ENCODE measurements at places on chromosomes 7 and 10. TPM values are rescaled to one million over a fixed set of nuclear protein-coding genes. Genes with fewer than 3 reads are reported as not detected.

GRCh38 chr10:73786512-73786885 lies 1.1 kb downstream of the ZSWIM8 start:
- H3K27me3 ChIP-seq = no peaks in the 10 kb centered on the region
- no peak overlapping the region for H3K27ac ChIP-seq
- peaks cover 26% of the 10 kb centered on the region for H3K4me1 ChIP-seq
- peaks cover 45% of the 10 kb centered on the region for H3K36me3 ChIP-seq

DNA sequence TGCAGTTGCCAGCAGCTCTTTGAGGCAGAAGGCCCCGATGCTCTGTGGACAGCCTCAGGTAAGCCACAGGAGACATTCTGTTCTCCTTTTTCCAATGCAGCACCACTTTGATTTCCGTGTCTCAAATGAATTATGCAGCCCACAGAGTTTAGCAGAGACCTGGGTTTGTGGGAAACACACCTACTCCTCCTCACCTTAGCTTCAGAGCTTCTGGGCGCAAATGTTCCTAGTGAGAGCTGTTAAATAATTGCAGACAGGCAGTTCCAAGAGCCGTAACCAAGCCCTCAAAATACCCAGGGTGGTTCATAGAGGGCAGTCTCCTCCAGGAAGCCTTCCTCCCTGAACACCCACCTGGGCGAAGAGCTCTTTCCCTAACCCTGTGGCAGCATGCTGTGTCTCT lies 69.2 kb upstream of the AGK start:
- no peaks in the 10 kb centered on the region for H3K27me3 ChIP-seq
- no peak for DNase-seq
- H3K4me3 ChIP-seq = no peak overlapping the region

GRCh38 chr7:75690121-75690523 lies 48.6 kb downstream of the HIP1 start:
- no peaks in the 10 kb centered on the region for H3K36me3 ChIP-seq
- no peak overlapping the region for H3K4me3 ChIP-seq
- peaks cover 6% of the 10 kb centered on the region for H3K4me1 ChIP-seq

- no peak for DNase-seq
- no peak overlapping the region for H3K27ac ChIP-seq
- H3K27me3 ChIP-seq = no peaks in the 10 kb centered on the region
- H3K4me3 ChIP-seq = no peak overlapping the region
- no peaks in the 10 kb centered on the region for H3K36me3 ChIP-seq
These were observed 872.9 kb downstream of the GRID1 start for GRCh38 chr10:85493703-85494102.

GRCh38 chr10:86103391-86104101 lies 263.0 kb downstream of the GRID1 start:
- no peaks in the 10 kb centered on the region for H3K27me3 ChIP-seq
- peak; percentile 35 for DNase-seq
- H3K36me3 ChIP-seq = no peaks in the 10 kb centered on the region
- H3K4me3 ChIP-seq = no peak overlapping the region
- no peaks in the 10 kb centered on the region for H3K4me1 ChIP-seq

- no peak for DNase-seq
- H3K27me3 ChIP-seq = no peaks in the 10 kb centered on the region
- no peak overlapping the region for H3K27ac ChIP-seq
- no peaks in the 10 kb centered on the region for H3K36me3 ChIP-seq
- no peak overlapping the region for H3K4me3 ChIP-seq
- no peaks in the 10 kb centered on the region for H3K4me1 ChIP-seq
These were observed 31.3 kb downstream of the RAPGEF5 start for GRCh38 chr7:22325671-22326070.

DNA sequence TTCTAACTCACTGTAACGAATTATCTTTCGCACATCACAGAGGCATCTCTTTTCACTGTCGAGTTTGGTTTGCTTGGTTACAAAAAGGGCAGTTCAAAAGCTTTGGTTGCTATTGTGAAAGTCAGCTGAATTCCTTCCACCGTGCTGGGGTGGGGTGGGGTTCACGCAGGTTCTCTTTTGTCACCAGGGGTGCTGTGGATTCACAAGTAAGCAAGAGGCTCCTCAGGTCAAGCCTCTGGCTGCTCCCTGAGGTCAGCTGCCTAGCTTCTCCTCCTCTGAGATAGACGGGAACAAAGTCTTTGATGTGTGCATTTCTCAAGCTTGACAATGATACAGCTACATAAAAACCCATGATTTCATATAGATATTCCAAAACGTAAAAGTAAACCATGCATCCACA lies 47.7 kb downstream of the EGFR start:
- peaks cover 71% of the 10 kb centered on the region for H3K4me1 ChIP-seq
- H3K27me3 ChIP-seq = no peaks in the 10 kb centered on the region
- H3K36me3 ChIP-seq = 0 out of 2 replicates have a peak, but pooled peaks cover 5% of the 10 kb centered on the region
- DNase-seq = peak; percentile 56

DNA sequence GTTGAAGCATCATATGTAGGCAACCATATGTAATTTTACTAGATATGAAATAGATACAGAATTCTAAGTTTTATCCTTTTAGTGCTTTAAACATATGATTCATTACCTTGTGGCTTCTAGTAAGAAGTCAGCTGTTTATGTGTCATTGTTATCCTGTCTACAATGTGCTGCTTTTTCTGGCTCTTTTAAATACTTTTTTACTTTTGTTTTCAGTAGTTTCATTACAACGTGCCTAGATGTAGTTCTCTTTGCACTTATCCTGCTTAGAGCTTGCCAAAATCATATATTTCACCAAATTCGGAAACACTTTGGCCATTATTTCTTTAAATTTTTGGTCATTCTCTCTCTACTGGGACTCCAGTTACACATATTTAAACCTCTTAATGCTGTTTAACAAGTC lies 26.4 kb downstream of the YAE1 start:
- no peaks in the 10 kb centered on the region for H3K36me3 ChIP-seq
- DNase-seq = no peak
- H3K27ac ChIP-seq = peak overlapping the region; percentile 30
- H3K4me1 ChIP-seq = peaks cover 46% of the 10 kb centered on the region

DNA sequence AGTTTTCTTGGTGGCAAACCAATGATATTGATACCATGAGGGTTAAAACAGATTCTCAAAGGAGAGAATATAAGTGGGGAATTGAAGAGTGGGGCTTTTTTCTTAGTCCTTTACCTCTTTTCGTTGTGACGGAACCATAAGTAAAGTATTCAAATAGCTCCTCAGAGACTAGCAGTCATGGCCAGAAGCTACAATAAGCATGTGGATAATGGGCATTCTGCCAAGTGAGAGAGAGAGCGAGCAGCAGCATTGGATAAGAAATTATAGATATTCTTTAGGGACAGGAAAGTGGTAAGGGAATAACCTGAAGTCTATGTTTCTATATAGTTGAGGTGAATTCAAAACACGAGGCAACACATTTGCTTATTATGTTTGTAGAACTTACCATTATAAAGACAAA lies 235.1 kb downstream of the SEMA3E start:
- no peak overlapping the region for H3K4me3 ChIP-seq
- no peaks in the 10 kb centered on the region for H3K27me3 ChIP-seq
- no peak overlapping the region for H3K27ac ChIP-seq
- DNase-seq = no peak
- H3K4me1 ChIP-seq = no peaks in the 10 kb centered on the region
- no peaks in the 10 kb centered on the region for H3K36me3 ChIP-seq

DNA sequence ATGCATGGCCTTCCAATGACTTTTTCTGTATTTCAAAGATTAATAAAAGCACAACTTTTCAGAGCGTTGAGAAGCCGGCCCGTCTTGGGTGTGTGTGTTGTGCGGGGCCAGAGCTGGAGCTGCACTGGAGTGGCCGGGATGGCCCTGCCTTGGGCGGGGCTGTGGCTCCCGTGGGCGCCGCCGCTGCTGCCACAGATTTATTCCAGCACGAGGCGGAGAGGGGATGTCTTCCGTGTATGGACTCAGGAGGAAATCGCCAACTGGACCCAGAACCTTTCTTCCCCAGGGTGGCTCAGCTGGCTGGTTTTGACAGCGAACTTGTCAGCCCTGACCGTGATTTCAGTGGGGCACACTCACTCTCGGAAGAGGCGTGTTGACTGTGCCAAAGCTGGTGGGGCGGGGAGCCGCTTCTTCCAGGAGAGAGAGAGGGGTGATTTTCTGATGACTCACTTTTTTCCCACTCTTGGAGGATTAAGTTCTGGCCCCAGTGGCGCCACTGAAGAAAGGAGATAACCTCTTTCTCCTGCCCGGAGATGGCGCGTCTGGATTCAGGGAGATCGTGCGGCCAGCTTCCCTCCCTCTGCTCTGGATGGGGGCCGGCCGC lies 72.4 kb downstream of the DNAJB6 start:
- H3K4me3 ChIP-seq = no peak overlapping the region
- peaks cover 40% of the 10 kb centered on the region for H3K4me1 ChIP-seq
- DNase-seq = peak; percentile 36
- H3K27ac ChIP-seq = peak overlapping the region; percentile 28

- no peaks in the 10 kb centered on the region for H3K36me3 ChIP-seq
- H3K4me3 ChIP-seq = no peak overlapping the region
- no peak for DNase-seq
- H3K4me1 ChIP-seq = no peaks in the 10 kb centered on the region
- no peak overlapping the region for H3K27ac ChIP-seq
- no peaks in the 10 kb centered on the region for H3K27me3 ChIP-seq
These were observed 8.4 kb downstream of the PLXDC2 start for GRCh38 chr10:19824381-19825342.

GRCh38 chr10:1465418-1465911 lies 271.9 kb downstream of the ADARB2 start:
- peak; percentile 18 for DNase-seq
- H3K4me1 ChIP-seq = peaks cover 9% of the 10 kb centered on the region
- H3K36me3 ChIP-seq = no peaks in the 10 kb centered on the region
- H3K27ac ChIP-seq = no peak overlapping the region
- peak overlapping the region; percentile 20 for H3K4me3 ChIP-seq
- H3K27me3 ChIP-seq = peaks cover 20% of the 10 kb centered on the region

DNA sequence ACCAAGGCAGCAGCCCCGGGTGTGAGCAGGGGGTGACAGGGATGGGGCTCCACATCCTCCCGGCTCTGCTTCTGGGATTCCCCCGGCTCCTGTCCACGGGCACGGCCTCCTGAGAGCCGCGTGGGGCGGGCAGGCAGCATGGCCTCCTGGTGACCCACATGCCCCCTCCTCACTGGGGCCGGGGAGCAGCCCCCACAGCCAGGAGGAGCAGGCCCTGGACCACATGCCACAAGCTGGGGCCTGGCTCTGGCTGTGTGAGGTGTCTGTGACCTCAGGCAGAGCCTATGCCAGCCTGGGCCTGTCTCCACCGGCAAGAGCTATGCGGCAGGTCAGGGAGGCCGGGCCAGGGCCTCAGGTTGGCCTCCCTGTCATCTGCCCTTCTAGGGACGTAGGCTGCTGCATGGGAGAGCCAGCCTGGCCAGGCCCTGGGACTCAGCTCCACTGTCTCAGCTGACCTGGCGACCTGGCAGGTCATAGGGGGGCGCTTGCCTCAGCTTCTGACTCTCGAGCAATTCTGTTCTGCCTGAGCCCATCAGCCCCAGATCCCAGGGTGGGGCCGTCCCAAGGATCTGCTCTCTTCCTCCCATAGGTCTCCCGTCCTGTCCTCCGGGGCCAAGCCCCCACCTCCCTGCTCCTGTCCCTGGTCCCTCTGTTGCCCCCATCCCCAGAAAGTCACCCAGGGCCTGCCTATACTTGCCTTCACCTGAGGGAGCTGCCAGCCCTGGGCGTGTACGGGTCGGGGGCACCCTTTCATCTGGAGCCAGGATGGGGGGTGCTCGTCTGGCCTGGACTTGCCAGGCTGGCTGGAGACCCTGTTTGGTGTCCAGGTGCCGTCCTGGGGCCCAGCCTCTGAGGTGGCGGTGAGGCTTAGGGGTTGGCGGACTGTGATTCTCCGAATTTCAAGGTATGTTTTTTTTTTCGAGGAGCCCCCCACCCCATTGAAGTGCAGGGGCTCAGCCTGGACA lies 3.9 kb upstream of the TMEM184A start:
- H3K4me3 ChIP-seq = no peak overlapping the region
- no peaks in the 10 kb centered on the region for H3K27me3 ChIP-seq
- no peak overlapping the region for H3K27ac ChIP-seq
- H3K4me1 ChIP-seq = peaks cover 17% of the 10 kb centered on the region

DNA sequence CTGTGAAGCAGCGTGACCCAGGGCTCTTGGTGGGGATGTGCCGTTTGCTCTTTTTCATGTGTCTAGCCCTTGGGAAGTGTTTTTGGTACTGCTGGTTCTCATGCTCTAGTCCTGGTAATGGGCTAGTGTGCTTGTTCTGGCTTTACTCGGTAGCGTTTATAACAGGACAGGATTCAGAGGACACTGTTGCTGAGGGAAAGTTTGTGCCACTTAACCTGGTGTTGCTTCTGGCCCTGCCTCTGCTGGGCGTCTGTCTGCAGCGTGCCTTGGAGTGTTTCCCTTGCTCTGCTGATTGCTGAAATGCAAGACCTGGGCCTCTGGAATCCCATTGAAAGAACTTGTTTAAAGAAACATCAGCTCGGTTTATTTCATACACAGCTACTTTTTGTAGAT lies 35.0 kb downstream of the INPP5A start:
- H3K4me1 ChIP-seq = peaks cover 35% of the 10 kb centered on the region
- no peak for DNase-seq
- H3K4me3 ChIP-seq = no peak overlapping the region
- H3K27ac ChIP-seq = no peak overlapping the region
- no peaks in the 10 kb centered on the region for H3K36me3 ChIP-seq

DNA sequence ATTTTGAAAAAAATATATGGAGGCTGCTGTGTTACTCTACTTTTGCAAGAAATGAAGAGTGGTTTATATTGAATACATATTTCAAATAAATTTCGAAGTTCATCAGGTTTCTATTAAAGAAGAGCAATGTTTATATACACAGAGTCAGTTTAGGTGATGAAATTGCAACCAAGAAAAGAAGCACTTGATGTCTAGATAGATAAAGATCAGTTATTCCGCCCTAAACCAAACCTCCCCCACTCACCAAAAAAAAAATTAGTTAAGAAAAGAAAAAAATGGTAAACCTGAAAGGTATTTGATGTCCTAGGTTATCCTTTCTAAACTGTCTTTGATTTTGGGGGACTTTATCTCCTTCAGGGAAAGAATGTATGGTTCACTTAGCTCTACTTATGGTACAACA lies 111.8 kb downstream of the SKIDA1 start:
- H3K36me3 ChIP-seq = no peaks in the 10 kb centered on the region
- H3K4me3 ChIP-seq = no peak overlapping the region
- no peaks in the 10 kb centered on the region for H3K4me1 ChIP-seq

DNA sequence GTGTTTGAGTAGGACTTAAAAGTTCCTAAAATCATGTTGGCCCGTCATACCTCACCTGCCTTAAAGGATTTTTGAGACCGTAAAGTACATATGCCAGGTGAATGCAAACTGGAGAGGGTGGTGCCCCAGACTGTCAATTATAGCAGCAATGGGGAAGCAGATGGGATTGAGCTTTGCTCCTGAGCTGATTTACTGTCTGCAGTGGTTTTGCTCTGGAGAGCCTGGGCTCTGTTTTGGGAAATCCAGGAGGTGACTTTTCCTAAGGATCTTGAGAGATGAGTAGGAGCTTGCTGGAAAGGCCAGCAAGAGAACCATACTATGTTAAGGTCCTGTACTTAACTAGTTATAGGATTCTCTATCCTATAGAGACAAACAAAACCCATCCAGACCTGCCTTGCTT lies 43.0 kb downstream of the COL13A1 start:
- no peak overlapping the region for H3K4me3 ChIP-seq
- no peak overlapping the region for H3K27ac ChIP-seq
- H3K36me3 ChIP-seq = peaks cover 12% of the 10 kb centered on the region
- H3K4me1 ChIP-seq = peaks cover 70% of the 10 kb centered on the region
- H3K27me3 ChIP-seq = no peaks in the 10 kb centered on the region
- no peak for DNase-seq

The CTTNBP2 gene
- not detected for total RNA-seq

The ZEB1 gene
- 87.4 TPM for total RNA-seq

The FGFR2 gene
- 1.1 TPM for total RNA-seq

The TAC1 gene
- not detected for total RNA-seq
